Mesothelial cell of epicardium (in vitro differentiated cells): ENCODE measurements at places on chromosomes 16 and 17.

DNA sequence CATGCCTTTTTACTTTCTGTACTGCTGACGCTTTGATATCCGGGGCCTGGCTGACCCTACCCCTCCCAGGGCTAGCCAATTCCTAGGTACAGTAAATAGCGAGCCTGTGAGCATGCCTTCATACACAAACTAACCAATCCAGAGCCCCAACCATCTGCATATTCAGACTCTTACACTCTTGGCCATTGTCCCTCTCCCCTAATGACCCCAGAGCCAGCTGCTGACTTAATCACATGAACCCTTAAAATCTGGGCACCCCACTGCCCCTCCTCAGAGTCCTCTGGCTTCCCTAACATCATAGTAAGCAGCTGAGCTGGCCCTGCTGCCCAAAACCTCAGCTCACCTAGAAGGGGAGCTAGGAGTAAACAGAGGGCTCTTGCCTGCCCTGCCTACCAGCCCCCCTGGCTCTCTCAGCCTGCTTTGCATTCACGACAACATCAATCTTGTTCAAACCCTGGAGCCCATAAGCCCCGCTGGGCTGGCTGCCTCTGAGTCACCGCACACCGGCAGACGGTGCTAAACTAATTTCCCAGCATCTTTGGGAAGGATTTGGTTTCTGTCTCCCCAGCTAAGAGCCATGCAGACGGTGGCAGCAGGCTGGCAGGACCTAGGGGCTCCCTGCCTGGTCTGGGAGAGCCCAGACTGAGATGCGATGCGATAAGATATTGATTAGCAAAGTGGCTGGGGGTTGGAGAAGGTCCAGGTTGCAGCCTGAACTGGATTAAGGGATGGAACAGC is 63.2 kb downstream of the CLEC19A start:
- DNase-seq, result peak; percentile 39

GRCh38 chr16:51328733-51329132 is 177.7 kb upstream of the SALL1 start:
- no peak for DNase-seq

DNA sequence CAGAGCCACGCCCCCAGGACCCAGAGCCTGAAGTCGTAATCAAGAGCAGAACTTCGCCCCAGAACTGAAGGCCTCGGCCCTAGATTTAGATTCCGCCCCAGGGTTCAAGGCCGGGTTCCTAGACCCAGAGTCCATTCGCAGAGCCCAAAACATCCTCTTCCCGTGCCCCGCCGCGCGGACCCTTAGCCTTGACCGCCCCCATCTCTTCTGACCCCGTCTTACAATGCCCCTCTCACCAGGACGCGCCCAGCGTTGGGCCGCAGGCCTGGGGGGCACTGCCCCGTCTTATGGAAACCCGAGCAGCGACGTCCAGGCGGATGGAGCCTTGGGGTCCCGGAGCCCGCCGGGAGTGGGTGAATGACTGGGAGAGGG is 5.0 kb downstream of the CD19 start:
- no peak for DNase-seq

GRCh38 chr17:76501018-76501826 is at the start of gene RHBDF2:
TSS of gene RHBDF2 (minus strand) at chr17:76501423. CDS start at chr17:76481524, 19,899 bp downstream.
- DNase-seq, result peak; percentile 89

DNA sequence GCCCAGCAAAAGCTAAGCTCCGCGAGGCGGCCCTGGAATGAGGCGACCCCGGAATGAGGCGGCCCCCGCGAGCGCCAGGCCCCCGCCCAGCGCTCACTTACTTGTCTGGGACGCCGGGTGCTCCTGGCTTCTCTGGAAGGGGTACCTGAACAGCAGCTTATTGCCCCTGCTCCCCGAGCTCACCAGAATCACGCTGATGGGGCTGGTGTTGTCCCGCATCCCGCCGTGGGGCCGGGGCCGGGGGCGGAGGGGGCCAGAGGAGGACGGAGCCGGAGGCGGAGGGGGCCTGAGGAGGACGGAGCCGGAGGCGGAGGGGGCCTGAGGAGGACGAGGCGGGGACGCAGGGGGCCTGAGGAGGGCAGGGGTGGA is 440 bp downstream of the NPRL3 start:
- DNase-seq, result peak; percentile 45

- no peak for DNase-seq
These were observed 392.9 kb downstream of the SLC39A11 start for GRCh38 chr17:72699545-72699944.

GRCh38 chr16:66205287-66206231 is 160.9 kb upstream of the CDH5 start:
- no peak for DNase-seq

DNA sequence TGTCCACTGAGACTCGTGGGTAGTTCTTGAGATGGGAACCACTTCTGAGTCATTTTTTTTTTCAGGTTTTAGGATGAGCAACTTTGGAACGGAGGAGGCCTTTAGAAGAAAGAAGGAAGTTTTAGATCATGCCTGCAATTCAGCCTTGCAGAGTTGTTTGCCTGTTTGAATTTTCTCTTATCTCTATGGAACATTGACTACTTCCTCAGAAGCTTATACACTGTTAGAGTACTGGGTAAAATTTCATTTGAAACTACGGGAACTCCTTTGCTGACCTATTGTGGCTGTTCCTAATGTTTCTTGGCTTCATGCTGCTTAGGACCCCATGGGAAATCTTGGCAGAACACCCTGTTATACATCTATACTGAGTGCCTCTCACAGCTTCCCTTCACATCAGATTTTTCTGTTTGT is 70.8 kb downstream of the MAP2K6 start:
- DNase-seq, result no peak

- DNase-seq, result no peak
These were observed 16.6 kb upstream of the RNF135 start for GRCh38 chr17:30954046-30954830.

- DNase-seq, result no peak
These were observed 147.0 kb downstream of the HS3ST4 start for GRCh38 chr16:25838724-25839186.

DNA sequence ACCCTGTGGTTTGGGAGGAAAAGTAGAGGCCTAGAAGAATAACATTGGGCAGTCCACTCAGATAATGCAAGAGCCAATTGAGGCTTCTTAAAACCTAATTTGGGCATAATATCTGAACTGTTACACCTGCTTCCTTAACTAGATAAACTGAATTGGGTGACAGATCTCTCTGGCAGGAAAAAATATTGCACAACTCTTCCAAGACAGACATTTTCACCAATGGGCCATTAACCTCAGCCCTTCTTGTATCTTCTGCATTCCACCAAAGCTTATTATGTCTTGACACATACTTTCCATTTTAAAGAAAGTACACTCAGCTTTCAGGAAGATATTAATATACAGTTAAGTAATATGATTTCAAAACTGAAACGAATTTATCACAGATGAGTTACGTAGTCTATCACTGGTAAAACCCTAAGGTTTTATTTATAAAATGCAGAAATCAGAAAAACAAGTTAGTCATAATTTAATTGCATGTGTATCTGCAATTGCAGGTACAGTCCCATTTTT is 79.9 kb upstream of the MON1B start:
- no peak for DNase-seq

- no peak for DNase-seq
These were observed 16.6 kb upstream of the DBNDD1 start for GRCh38 chr16:90035902-90036301.

DNA sequence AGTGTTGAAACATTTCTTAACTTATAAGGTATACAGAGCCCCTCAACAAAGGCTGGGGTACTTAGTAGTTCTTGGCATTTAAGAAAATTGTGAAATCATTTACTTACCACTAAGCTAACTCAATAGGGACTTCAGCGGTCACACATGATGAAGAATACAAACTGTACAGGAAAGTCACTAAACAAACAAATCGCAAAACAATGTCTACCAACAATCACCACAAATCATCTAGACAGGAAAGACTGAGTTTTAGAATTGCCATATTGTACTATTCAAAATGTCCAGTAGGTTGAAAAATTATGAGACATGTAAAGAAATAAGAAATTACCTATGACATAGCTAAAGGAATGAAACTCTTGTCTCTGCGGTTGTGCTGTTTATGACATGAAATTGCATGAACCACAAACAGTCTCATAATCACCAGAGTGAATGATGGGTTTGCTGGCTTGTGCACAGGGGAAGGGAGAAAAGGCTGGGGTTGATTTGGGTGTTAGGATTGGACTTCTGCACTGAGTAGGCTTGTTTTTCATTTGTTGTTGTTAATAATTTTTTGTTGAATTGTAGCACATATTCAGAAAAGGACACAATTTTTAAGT is 441.1 kb upstream of the MON1B start:
- DNase-seq, result no peak

DNA sequence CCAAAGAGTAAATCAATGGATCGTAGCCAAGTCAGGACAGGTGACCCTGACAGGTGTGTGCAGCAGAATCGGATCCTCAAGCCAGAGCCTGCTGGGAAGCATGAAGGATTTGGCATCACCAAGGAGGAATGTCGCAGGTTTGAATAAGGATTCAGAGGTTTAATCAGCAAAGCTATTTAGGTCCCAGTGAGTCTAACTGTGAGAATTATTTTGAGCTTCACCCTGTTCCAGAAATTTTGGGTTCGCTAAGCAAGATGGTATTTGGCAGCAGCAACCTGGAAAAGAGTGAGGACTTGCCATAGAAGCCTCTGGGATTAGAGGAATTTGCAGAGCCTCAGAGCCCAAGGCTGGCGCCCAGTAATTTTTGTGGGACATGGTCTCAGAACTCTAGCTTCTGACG is 173.0 kb downstream of the CCDC182 start:
- DNase-seq, result no peak

DNA sequence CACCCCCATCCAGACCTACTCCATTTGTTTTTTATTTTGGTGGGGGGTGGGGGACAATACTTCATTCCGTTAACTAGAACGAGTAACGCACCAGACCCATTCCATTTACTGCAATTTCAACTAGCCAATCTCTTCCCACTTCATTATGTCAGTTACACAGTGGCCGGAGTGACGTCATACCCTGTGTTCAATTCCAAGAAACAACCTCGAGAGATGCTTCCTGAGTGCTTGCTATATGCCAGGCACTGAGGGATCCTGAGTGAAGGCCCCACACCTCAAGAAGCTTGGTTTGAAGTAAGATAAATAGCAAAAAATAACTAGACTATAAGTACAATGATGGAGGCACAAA is 9.1 kb upstream of the SIAH1 start:
- DNase-seq, result no peak

DNA sequence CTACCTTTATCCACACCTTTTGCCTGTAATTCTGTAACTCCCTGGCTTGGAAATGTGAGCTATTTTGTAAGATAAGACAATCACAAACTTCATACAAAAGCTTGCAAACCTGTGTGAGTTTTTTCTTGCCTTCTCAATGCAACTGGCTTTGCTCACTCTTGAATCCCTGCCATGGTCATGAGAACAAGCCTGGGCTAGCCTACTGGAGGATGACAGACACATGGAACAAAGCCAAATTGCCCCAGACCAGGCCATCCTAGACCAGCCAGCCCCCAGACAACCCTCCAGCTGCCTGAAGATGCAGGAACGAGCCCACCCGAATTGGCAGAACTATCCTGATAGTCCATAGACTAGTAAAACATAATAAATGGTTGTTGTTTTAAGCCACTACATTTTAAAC is 466.6 kb upstream of the ERCC4 start:
- no peak for DNase-seq

DNA sequence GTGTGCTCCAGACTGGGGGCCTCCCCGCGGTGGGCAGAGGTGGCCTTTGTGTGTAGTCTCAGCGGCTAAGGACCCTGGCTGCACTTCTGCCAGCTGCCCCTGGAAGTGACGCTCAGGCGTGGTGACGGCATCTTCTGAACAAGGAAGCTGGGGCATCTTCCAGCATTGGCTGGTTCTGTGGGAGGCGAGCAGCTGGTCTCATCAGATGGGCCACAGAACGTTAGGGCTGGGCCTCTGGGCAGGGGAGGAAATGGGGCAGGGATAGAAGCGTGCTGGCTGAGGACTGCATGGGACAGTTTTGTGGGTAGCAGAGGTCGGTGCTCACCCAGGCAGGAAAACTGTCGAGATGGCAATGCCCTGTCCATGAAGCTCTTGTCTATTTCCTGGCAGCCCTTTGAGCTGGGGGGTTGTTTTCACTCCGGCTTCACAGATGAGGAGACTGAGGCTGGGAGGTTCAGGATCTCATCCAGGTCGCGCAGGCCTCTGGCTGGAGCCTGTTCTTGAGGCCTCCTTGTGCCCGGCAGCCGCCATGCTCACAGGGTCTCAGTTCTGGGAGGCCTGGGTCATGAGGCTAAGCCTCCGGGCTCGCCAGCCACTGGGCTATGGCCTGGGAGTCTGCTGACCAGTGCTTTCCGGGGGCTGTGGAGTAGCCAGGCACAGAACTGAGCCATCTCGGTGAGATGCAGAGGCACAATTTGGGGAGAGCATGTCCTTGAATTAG is 16.3 kb downstream of the IRF8 start:
- no peak for DNase-seq

- DNase-seq, result no peak
These were observed 6.2 kb downstream of the ZNF276 start for GRCh38 chr16:89727406-89728120.

GRCh38 chr17:32757963-32758362 is 119.0 kb downstream of the MYO1D start:
- DNase-seq, result no peak

GRCh38 chr17:45246338-45246737 is 15.6 kb downstream of the SPATA32 start:
- no peak for DNase-seq

DNA sequence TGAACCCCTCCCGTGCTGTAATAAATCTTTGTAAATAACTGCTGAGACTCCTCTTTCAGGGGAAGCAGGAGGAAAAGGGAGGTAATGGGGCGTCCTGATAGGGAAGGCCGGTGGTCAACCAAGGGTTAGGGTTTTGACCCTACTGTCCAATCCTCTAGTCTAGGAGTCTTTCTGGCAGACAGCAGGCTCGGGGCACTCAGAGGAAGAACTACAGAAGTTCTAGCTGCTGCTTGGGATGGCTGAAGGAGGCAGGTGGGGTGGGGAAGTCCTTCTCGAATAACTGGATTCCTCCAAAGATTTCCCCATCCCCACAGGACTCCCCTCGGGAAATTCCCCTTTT is 387 bp upstream of the STARD3 start:
- no peak for DNase-seq

GRCh38 chr16:15975172-15975571 is 25.8 kb downstream of the ABCC1 start:
- DNase-seq, result no peak

GRCh38 chr17:55450232-55450825 is 28.7 kb upstream of the MMD start:
- no peak for DNase-seq

GRCh38 chr17:69761767-69762321 is 313.2 kb upstream of the KCNJ16 start:
- no peak for DNase-seq

DNA sequence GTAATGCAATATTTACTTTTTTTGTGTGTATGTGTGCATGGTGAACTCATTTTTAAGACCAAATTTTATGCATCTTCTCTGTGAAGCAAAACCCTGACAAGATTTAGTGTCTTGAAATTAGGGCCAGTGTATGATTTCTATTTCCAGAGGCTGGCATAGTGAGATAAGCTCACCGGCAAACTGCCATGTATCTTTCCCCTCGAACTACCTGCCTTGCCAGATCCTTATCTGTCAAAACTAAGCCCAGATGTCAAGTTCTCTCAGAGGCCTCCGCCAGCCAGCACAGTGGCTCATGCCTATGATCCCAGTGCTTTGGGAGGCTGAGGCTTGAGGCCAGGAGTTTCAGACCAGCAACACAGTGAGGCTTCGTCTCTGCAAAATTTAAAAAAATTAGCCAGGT is 10.0 kb downstream of the USP32 start:
- no peak for DNase-seq
